ENCODE measurements at places on chromosomes 6 and 20. TPM values are rescaled to one million over a fixed set of nuclear protein-coding genes. Genes with fewer than 3 reads are reported as not detected.

DNA sequence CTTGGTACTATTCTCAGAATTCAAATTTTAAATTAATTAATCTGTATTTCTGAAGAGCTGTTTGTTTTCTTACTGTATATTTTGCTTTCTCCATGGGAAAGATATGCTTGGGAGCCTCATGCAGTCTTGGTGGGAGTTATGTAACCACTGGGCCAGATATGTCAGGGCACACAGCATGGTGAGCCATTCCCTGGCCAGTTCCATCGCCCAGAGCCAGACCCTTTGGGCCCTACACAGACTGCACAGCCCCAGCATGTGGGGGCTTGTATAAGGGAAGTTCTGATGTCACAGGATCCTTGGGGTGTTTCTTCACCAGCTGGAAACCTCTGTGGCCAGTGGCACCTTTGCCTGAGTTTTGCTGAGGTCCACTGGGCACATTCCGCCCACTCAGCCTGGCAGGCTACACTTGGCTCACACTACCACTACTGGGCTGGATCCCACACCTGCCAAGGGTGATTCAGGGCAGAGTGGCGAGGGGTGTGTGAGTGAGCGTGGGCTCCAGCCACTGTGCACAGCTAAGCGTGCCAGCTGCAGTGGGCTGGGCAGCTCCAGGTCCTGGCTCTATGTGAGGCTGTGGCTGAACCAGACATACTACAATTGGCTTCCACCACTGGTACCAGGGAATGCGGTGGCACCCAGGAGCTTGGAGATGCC is 293.5 kb downstream of the ARHGAP18 start:
- H3K4me3 ChIP-seq = no peak overlapping the region
- H3K27me3 ChIP-seq = no peaks in the 10 kb centered on the region
- H3K4me1 ChIP-seq = no peaks in the 10 kb centered on the region
- no peak for DNase-seq
- H3K36me3 ChIP-seq = no peaks in the 10 kb centered on the region

GRCh38 chr20:62511915-62512610 is 36.3 kb upstream of the GATA5 start:
- no peaks in the 10 kb centered on the region for H3K27me3 ChIP-seq
- no peak overlapping the region for H3K27ac ChIP-seq
- no peak overlapping the region for H3K4me3 ChIP-seq
- H3K4me1 ChIP-seq = no peaks in the 10 kb centered on the region

GRCh38 chr6:119174085-119174445 is 95.6 kb upstream of the FAM184A start:
- H3K27ac ChIP-seq = no peak overlapping the region
- no peak for DNase-seq
- no peak overlapping the region for H3K4me3 ChIP-seq
- H3K4me1 ChIP-seq = no peaks in the 10 kb centered on the region
- H3K36me3 ChIP-seq = no peaks in the 10 kb centered on the region

DNA sequence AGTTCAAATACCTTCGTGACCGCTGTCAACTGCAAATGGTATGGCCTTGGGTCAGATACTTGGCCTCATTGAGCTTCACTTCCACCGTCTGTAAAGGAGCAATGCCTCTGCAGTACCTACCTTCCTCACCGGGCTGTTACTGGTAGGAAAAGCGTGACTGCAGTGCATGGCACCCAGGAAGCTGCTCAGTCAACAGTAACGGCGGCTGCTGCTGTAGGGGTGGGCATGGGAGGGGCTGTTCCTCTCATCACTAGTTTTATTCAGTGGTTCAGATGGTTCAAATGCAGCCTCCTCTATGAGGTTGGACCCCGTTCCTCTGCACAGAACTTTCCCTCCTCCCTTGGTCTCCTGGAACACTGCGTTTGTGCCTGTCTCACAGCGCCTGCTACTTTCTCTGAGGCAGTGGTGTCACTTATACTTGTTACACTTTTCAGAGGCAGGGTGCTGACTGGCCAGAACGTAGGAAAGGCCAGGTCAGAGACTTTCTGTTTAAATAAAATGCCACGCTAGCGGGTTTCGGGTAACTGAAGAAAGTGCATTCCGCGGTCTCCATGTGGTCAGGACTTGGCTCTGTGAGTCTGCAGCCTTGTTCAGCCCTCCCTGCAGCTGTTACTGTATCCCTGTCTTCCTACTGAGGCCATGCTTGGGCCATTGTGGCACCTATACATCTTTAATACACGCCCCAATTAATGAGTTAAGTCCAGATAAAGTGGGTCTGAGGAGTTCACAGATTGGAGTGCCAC is 279.6 kb downstream of the NRN1 start:
- H3K4me3 ChIP-seq = no peak overlapping the region
- H3K36me3 ChIP-seq = no peaks in the 10 kb centered on the region
- no peak overlapping the region for H3K27ac ChIP-seq
- no peak for DNase-seq

DNA sequence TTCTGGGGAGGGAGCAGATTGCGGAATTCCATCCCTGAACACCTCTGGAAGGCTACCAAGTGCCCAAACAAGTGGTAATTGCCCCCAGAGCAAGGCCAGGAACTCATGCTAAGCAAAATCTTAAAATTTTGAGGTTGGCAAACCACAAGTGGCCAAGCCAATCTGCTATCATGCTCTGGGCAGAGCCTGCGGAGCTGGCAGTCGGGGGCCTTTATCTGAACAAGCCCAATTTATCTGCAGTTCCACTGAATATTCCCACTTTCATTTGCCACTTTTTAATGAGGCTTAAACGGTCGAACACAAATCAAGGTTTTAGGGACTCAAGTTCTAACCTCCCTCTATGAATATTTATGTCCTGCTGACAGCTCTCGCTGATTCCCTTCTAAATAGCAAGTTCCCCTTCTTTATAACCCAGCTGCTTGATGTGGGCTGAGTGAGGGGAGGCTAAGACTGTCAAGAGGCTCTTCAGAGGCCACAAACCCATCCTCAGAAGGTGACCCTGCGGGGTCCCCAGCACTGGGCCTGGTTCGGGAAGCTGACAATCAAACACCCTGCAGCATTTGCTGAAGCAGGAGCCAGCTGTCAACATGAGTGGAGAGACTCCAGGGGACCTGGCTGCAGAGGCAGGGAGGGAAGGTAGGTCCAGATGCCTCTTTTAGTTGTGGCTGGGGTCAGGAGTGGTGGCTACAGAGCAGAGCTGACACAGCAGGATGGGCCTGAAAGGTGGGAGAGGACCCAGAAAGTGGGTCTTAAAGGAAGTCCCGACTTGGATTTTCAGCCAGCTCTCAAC is 11.9 kb downstream of the CCDC167 start:
- no peak overlapping the region for H3K4me3 ChIP-seq
- H3K4me1 ChIP-seq = no peaks in the 10 kb centered on the region
- no peak overlapping the region for H3K27ac ChIP-seq
- H3K27me3 ChIP-seq = no peaks in the 10 kb centered on the region
- DNase-seq = no peak

- no peak overlapping the region for H3K27ac ChIP-seq
- H3K27me3 ChIP-seq = no peaks in the 10 kb centered on the region
- no peak for DNase-seq
- H3K4me1 ChIP-seq = no peaks in the 10 kb centered on the region
- no peaks in the 10 kb centered on the region for H3K36me3 ChIP-seq
- no peak overlapping the region for H3K4me3 ChIP-seq
Measured at GRCh38 chr6:157358287-157358686, 22.7 kb upstream of the ZDHHC14 start.

DNA sequence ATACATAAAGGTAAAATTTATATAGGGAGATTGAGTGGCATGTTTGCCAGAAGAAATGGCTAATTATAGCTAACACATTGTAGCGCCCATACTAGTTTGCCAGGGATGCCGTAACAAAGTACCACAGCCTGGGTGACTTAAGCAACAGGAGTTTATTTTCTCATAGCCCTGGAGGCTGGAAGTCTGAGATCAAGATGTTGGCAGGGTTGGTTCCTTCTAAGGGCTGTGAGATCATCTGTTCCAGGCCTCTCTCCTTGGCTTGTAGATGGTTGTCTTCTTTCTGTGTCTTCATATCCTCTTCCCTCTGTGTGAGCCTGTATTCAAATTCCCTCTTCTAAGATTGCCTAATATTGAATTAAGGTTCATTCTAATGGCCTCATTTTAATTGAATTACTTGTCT is 417.5 kb upstream of the OPRM1 start:
- no peak overlapping the region for H3K4me3 ChIP-seq
- no peaks in the 10 kb centered on the region for H3K36me3 ChIP-seq
- H3K27me3 ChIP-seq = no peaks in the 10 kb centered on the region
- H3K4me1 ChIP-seq = no peaks in the 10 kb centered on the region

DNA sequence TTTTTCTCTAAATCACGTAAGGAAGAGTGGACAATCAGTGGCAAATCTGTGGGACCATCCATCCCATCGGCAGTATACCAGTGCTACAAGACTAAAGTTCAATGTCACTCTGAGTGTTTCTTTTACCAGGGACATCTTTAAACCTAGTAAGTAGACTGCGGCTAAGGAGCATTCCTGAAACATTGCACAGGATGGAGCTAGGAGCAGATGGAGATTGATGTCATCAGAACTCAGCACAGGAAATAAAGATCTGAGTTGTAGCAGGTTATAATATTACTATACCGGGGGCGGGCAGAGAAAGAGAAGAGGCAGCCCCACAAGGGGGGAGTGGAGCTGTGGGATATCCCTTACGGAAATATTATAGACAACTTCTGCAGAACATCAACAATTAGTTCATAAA is 162.1 kb downstream of the MTFR2 start:
- no peaks in the 10 kb centered on the region for H3K36me3 ChIP-seq
- no peak overlapping the region for H3K4me3 ChIP-seq
- no peak overlapping the region for H3K27ac ChIP-seq
- no peaks in the 10 kb centered on the region for H3K27me3 ChIP-seq
- peaks cover 9% of the 10 kb centered on the region for H3K4me1 ChIP-seq
- no peak for DNase-seq

- no peaks in the 10 kb centered on the region for H3K27me3 ChIP-seq
- DNase-seq = peak; percentile 84
- H3K4me3 ChIP-seq = peak overlapping the region; percentile 92
- H3K36me3 ChIP-seq = no peaks in the 10 kb centered on the region
- no peaks in the 10 kb centered on the region for H3K4me1 ChIP-seq
- no peak overlapping the region for H3K27ac ChIP-seq
Measured at GRCh38 chr20:32484958-32485769, 100.0 kb downstream of the NOL4L start.

DNA sequence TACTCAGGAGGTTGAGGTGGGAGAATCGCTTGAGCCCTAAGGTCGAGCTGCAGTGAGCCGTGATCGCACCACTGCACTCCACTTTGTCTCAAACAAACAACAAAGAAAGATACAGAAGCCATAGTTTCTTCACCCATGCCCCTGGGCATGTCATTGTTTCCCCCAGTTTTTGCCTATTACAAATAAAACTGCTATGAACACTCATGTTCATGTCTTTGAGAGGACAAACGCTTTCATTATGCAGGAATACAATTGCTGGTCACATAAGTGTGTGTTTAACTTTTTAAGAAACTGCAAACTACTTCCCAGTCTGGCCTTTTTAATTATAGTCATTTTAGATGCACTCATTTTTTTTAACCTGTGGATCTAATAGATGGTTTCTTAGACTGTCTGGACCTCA is 12.2 kb upstream of the TTPAL start:
- H3K27ac ChIP-seq = no peak overlapping the region
- no peak overlapping the region for H3K4me3 ChIP-seq
- no peaks in the 10 kb centered on the region for H3K27me3 ChIP-seq
- no peaks in the 10 kb centered on the region for H3K4me1 ChIP-seq
- no peak for DNase-seq

GRCh38 chr6:69631552-69632346 is 165.1 kb downstream of the LMBRD1 start:
- no peak for DNase-seq
- no peak overlapping the region for H3K4me3 ChIP-seq
- no peaks in the 10 kb centered on the region for H3K4me1 ChIP-seq
- H3K27me3 ChIP-seq = no peaks in the 10 kb centered on the region
- H3K36me3 ChIP-seq = no peaks in the 10 kb centered on the region

DNA sequence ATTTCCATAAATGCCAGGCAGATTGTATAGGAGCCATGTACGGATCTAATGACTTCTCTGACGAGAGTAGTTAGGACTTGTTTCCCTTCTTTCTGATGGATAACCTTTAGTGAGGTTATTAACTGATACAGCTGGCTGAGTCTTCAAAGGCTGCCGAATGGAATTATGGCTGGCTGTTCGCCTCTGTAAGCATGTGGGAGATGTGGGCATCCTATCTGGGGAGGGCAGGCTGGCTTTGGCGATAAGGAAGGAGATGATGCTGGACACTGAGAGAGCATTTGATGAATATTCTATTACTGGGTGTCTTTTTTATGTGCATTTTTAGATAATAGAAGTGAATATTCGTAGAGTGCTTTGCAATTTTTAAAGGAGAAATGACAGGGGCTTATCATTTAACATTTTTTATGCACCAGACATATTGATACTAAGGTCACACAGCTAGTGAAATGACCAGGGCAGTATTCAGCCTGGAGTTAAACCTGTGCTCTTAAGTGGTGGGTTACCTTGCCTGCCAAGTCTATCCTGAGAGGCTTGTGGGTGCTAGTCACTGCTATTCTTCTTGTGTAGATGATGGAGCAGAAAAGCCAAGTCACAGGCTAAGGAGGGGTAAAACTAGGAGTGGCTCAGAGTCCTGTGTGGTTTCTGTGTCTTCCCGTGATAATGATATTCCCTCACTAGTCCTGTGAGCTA is 3.1 kb downstream of the PBOV1 start:
- no peak for DNase-seq
- H3K4me1 ChIP-seq = no peaks in the 10 kb centered on the region
- H3K27me3 ChIP-seq = no peaks in the 10 kb centered on the region

DNA sequence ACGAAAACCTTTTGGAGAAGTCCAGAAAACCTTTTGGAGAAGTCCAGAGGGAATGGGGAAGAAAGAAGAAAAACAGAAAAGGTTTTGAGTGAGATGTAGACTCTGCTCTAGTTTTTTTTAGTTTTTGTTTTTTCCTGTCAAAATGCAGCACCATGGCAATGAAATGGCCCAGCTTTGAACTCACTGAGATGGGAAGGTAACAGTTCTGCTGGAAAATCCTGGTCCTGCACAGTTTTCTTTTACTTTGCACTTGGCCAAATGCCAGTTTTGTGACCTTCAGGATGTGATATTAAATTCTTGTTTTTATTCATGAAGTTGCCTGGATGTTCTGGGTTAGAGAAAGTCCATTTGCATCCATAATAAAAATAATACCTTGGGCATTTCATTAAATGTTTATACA is 145.7 kb downstream of the CFAP61 start:
- H3K4me1 ChIP-seq = no peaks in the 10 kb centered on the region
- H3K36me3 ChIP-seq = no peaks in the 10 kb centered on the region
- H3K27me3 ChIP-seq = no peaks in the 10 kb centered on the region
- no peak for DNase-seq

GRCh38 chr6:98844244-98845210 is 10.2 kb downstream of the POU3F2 start:
- H3K36me3 ChIP-seq = no peaks in the 10 kb centered on the region
- DNase-seq = no peak
- no peak overlapping the region for H3K27ac ChIP-seq
- H3K4me3 ChIP-seq = no peak overlapping the region
- H3K27me3 ChIP-seq = no peaks in the 10 kb centered on the region

GID8 gene
- total RNA-seq = 43.3 TPM

SDCBP2 gene
- 7.3 TPM for total RNA-seq

C20orf144 gene
- not detected for total RNA-seq

TMEM170B gene
- total RNA-seq = 4.3 TPM

ADGRG6 gene
- total RNA-seq = 2.6 TPM

FRS3 gene
- total RNA-seq = 6.0 TPM

FOXA2 gene
- total RNA-seq = not detected
